ENCODE measurements at places on chromosomes 11 and 22. TPM values are rescaled to one million over a fixed set of nuclear protein-coding genes. Genes with fewer than 3 reads are reported as not detected.
A peak's percentile ranks its signal among the peaks of the same experiment; 100 is the strongest.

GDPD4 gene
- not detected for total RNA-seq

KCNK4 gene
- not detected for total RNA-seq

GRCh38 chr11:43489869-43490465 is 131.2 kb downstream of the TTC17 start:
- DNase-seq = no peak

DNA sequence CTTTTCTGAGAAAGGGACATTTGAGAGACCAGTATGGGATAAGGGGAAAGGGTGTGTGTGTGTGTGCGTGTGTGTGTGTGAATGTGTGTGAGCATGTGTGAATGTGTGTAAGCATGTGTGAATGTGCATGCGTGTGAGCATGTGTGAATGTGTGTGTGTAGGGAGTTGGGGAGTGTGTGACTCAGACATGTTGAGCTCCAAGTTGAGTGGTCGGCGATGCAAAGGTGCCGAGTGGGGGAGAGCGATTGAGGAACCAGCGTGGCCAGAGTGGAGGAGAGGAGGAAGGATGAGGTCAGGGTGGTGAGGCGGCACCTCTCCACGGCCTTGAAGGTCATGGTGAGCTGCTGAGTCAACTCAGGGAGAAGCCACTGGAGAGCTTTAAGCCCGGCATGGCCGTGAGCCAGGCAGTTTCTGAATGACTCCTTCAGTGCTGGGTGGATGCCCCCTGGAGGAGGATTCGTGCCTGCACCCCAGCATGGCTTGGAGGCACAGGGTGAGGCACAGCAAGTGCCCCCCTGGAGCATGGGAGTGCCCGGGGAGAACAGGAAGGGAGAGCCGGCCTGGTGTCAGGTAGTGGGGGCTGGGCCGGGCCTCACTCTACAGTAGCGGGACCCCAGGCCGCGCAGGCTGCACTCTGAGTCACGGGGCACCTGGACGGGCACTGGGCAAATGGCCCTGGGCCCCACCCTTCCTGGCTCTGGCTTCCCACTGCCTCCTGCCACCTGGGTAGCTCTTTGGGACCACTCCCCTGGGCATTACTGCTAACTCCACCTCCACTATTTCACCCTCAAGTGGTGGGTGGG is 8.2 kb upstream of the CCDC88B start:
- DNase-seq = peak; percentile 73

GRAMD1B gene
- total RNA-seq = 4.2 TPM

DNA sequence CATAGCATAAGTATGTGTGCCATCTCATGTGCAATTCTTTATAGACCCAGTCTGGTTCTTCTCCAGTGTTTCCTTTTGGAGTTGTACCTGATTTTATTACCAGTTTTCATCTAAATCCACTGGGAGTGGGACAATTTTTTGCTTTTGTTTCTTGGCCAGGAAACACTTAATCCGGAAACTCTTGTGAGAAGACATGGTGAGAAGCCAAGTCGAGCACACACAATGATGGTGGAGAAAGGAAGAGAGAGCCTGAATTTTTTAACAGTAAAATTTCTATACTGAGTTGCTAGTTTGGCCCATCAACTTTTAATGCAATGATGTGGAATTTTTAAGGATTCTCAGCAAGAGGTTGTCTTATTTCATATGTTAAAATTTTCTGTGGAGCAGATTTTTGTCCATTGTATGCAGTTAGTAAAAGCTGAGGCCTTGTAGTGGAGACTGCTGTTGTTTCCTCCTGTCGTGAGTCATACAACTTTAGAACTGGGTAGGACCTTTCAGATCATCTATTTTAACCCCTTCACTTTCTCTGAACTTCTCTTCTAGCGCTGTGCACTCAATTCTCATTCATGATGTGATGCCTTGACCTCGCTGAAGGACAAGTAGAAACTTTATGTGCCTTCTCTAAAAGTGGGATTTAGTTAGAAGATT is 17.1 kb downstream of the FAR1 start:
- no peak for DNase-seq

GRCh38 chr22:50599816-50600455 is 657 bp upstream of the MAPK8IP2 start:
- DNase-seq = peak; percentile 63

All from Caki2 (cell line).